ENCODE measurements at places on chromosomes 5 and 9.

GRCh38 chr9:113215132-113215531 is 5.9 kb downstream of the FKBP15 start:
- DNase-seq: no peak

DNA sequence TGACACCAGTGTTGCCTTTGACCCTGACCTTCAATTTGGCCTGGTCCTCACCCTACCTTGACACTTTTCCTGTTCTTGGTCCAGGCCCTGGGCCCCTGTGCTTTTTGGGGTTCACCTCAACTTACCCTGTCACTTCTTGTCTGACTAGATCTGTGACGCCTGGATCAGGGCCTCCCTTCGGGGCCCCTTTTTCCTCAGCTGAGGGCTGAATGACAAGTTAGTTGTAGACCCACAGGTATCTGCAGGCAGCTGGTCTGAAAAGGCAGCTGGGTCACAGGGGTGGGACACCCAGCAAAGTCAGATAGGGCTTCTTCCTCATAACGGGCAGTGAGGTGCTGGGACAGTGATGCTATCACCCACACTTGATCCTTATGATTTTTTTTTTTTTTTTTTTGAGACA is 10.0 kb upstream of the MYORG start:
- DNase-seq: no peak

GRCh38 chr5:54570916-54571315 is 53.4 kb downstream of the SNX18 start:
- DNase-seq: no peak

GRCh38 chr5:17411436-17412402 is 86.3 kb upstream of the TAF11L2 start:
- no peak for DNase-seq

DNA sequence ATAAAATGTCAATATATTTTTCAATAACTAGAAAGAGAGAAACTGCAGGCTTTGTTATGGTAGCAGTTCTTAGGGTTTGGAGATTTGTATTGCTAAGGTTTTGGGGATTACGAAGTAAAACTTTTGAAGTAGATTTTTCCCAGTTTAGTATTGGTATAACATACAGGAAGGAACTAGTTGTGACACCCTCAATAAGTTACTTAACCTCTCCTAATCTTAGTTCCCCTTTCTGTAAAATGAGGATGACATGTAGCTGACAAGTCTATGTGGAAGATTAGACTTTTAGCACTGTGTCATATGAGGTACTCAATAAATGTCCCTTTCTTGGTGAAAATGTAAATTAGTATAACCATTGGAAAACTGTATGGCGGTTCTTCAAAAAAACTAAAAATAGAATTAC is 73.4 kb upstream of the ATG10 start:
- DNase-seq: no peak

DNA sequence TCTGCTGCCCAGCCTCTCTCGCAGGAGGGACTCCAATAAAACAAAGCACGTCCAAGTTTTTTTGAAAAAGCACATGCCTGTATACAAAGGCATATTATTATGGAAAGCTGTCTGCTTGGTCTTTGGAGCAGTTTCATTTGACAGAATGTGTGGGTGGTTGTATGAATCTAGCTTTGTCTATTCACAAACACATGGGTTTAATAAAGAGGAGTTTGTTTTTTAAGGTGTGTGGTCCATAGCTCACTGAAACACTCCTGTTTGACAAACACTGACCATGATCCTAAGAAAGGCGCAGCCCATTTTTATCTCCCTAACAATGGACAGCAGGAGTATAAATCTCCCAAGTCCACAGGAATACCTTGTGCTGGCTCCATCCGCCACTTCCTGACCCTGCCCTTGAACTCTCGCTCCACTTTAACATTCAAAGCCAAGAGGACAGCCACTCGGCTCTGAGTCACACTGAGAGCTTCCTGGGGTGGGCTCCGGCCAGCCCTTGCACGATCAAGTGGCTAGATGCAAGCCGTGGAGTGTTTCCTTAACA is 371.9 kb downstream of the EBF1 start:
- DNase-seq: no peak

DNA sequence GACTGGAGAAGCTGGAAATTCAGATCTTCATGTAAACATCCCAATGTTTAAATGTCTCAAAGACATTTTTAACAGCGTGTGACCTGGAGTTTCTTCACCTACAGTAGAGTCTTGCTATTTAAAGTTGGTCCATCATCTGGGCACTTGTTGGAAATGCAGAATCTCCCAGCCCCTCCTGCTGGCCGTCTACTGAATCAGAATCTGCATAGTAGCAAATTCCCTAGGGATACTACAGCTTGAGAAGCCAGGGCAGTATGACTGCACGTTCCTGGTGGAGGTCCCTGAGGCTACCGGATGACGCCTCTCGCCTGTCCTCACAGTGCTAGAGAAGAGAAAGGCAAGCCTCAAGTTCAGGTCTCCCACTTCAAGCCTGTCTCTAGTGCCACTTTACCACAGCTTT is 15.7 kb downstream of the SAP30L start:
- no peak for DNase-seq

DNA sequence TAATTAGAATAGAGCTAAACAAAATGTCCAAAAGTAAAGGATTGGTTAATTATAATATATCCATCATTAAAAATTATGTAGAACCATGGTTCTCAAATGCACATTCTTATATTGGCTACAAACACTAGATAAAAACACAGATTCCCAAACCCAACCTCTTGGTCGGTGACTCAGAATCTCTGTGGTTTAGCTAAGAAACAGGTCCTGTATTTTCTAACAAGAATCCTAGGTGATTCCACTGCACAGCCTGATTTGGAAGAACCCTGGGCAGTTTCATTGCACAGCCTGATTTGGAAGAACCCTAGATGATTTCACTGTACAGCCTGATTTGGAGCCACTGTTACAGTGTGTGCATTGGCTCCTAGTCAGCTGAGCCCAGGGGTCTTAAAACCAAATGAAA is 67.9 kb downstream of the KIAA1958 start:
- no peak for DNase-seq

DNA sequence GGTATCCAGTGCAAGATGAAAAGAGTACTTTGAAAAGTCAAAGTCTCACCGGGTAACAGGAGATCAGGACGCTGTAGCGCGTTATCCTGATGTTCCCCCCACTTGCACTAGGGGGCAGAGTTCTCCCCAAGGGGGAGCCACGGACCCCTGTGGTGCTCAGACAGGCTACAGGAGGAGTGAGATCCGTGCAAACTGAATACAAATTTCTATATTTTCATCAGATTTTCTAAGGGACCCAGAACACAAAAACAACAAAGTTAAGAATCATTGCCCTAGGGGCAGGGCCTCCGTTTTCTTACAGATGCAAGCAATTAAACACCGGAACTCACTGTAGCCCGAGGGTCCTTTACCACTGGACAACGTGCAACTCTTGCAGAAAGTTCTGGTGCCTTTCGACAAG is 2.0 kb downstream of the MYO10 start:
- peak; percentile 32 for DNase-seq

DNA sequence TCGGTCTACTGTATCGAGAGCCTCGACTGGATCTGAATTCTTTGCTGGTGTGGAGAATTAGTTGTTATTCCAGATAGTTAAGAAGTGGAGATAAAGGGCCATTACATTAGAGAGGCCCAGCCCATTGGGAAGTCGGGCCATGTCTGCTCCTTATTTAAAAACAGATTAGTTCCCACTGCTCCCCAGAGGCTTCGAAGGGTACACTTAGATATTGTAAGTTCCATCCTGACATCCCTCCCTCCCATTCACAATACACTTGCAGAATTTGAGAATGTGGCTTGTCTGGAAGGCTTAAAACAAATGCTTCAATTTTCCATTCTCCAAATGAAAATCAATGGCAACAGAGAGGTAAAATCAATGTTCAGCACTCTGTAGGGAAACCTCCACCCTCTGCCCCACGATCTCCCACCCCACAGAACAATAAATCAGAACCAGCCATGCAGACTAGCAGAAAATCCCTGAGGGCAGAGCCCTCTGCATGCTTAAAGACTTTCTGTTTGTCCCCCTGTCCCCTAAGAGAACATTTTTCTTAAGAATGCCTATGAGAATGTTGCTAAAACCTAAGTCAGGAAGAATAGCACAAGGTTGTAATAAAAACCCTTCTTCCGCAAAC is 364.1 kb downstream of the SPOCK1 start:
- no peak for DNase-seq
